ENCODE measurements at places on chromosomes 3 and 15.

- no peak for DNase-seq
Observed at GRCh38 chr3:170585008-170585936, 603 bp downstream of the SLC7A14 start.

DNA sequence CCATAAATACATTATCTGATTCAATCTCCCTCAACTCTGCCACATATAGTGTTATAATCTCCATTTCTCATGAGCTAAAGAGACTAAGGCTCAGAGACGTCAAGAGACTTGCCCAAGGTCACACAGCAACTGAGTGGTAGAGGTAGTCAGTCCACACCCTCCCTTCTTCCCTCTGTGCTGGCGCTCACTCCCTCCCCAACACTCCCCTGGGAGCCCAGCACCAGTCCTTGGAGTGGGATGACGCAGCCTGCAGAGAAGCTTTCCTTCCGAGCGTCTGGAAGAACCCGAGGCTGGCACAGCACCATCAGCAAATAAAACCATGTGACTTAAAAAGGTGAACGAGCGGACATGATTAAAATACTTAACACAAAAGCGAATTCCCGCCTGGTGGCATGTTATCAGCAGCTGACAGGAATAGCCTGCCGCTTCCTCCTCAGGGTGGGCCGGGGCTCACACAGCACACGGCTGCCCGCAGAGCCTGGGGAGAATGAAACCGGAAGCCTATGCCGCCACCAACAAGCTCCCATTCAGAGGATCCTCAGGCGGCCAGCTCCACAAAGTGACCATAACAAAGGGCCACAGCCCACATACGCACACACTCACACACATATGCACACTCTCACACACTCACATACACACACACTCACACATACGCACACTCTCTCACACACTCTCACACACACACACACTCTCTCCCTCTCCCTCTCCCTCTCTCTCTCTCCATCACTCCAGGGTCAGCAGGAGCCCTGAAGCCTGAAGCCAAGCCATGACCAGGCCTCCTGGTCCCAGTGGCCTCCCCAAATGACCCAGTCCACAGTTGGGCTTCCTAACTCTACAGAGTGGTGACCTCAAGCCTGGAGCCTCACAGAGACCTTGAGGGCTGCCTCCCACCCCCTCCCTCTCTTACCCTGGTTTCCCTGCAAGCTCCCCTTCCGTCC, 120.5 kb downstream of the XXYLT1 start:
- peak; percentile 44 for DNase-seq

DNA sequence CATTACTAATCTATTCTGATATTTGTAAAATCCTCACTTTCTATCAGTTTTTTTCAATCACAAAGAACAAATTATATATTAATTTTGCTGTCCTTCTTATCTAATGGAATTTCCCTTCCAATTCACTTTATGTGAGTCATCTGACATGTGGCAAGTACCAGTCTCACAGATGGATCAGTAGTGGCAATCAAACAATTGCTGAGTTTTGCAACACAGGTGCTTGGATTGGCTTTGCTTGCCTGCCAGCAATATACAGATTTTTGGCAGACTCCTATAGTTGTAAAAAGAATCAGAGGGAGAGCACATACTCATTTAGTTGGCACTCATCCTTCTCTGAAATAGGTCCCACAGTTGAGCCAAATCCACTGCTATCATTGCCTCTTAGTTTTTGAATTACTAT, 83.7 kb downstream of the BCHE start:
- no peak for DNase-seq

DNA sequence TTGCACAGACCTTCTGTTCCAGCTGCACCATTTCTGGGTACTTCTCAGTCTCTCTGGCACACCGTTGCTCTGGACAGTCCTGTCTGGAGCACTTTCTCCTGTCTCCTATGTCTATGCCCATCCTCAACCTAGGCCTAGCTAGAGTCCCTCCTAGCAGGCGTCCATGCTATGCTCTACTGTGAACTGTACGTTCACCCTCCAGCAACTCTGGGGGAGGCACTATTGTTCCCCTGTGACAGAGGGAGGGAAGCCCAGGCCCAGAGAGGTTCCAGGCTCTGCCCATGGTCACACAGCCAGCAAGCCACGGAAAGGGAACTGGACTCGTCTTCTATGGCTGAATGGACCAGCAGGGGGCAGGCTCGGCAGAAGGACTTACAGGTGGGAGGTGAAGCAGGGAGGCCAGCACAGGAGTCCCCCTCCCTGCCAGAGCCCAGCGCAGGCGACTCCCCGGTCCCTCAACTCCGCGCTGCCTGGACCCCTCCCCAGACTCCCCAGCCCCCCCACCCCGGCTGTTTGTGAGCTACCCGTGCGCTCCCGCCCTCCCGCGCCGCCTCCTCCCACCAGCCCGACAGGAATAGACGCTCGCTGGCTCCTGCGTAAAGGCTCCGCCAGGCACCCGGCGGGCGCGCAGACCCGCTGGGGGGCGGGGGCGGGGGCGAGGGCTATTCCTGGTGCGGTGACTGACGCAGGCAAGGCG, 1.7 kb upstream of the LINGO1 start:
- peak; percentile 70 for DNase-seq

DNA sequence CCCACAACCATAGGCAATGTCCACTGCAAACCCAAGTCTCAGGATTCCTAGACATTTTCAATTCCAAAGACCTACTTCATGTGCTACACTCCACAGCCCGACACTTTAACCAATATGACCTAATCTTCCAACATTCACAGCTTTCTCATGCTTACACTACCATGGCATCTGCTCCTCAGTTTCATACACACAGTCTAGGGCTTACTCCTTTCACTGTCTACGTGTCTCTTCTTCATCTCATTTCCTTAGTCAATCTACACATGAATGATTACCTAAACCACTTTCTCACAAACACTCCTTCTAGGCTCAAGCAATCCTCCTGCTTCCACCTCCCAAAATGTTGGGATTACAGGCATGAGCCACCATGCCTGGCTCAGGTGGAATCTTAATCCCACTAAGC, 106.3 kb downstream of the STAG1 start:
- DNase-seq, result no peak

DNA sequence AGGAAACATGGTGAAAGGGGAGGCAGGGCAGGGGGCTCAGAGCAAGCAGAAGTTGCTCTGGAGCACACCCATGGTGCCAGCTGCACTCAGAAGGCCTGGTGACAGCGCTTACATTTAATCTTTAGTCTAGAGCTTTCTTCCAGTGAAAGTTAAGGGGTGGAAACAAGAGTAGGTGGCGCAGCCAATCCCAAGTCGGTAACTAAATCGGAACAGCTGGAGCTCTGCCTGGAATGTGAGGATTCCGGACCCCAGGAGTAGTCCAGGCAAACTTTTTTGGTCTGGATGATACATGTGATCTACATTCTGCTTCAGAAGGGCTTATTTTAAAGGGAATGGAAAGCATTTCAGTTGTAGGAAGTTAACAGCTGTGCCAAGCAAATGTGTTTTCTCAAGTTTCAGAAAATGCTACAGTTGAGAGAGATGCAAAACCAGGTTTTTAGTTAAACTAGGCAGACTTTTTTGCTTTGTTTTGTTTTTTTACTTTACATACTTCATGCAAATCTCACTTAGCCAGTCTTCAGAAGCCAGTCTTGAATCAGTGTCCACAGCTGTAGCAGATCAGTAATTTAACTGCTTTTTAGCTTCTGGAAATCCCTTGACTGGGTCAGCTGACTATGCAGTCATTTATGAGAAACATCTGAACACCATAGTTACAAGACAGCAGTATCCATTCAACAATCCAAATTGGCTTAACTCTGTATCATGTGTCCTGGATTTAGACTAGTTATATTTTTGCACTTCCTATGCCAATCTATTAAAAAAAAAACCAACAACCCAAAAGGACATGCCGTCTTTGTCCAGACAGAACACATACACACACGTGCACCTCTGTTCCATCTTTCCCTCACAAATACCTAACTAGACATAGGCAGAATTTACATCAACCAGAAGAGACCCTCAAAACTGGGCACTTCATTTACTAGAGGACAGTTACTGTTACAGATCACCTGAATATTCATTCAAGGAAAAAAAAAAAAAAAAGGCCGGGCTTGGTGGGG, 33.2 kb downstream of the ZNF106 start:
- DNase-seq, result peak; percentile 64

- peak; percentile 87 for DNase-seq
Observed at GRCh38 chr3:122063908-122064307, 8.7 kb downstream of the CD86 start.

DNA sequence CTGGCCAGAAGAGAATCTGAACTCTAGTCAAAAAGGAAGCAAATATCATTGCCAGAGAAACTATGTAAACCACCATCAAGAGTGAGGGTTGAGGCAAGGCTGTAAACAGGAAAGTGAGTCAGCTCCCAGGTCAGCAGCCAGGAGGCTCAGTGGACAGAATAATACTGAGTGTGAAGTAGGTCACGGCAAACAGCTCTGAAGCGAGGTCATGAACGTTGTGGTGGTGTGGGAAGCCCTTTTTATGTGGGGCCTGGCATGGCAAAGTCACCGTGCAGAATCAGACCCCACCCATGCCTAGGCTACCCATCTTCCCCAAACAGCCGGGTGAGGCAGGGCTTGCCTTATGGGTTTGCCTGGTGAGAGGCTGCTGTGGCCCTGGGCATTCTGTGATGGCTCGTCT, 43.9 kb downstream of the THBS1 start:
- no peak for DNase-seq

DNA sequence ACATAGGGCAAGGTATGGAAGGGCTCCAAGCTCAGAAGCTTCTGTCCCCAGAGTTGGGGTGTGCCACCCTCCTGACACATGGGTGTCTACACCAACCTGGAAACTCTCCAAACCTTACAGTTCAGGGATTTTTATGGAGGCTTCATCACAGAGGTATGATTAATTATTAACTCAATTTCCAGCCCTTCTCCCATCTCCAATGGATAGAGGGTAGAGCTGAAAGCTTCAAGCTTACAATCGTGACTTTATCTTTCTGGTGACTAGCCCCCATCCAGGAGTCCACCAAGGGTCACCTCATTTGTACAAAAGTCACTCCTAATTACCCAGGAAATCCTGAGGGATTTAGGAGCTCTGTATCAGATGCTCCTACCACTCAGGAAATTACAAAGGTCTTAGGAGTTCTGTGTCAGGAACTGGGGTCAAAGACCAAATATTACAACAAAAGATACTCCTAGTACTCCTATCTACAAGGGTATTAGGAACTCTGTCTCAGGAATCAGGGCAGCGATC, 62.7 kb downstream of the TFDP2 start:
- no peak for DNase-seq

GRCh38 chr3:135869439-135870105, 96.0 kb upstream of the PPP2R3A start:
- no peak for DNase-seq
